NCI-H2107 (cell line): ENCODE measurements at places on chromosomes 5 and 9.

GRCh38 chr9:124771867-124772679, 962 bp upstream of the NR6A1 start:
- peak; percentile 39 for DNase-seq

DNA sequence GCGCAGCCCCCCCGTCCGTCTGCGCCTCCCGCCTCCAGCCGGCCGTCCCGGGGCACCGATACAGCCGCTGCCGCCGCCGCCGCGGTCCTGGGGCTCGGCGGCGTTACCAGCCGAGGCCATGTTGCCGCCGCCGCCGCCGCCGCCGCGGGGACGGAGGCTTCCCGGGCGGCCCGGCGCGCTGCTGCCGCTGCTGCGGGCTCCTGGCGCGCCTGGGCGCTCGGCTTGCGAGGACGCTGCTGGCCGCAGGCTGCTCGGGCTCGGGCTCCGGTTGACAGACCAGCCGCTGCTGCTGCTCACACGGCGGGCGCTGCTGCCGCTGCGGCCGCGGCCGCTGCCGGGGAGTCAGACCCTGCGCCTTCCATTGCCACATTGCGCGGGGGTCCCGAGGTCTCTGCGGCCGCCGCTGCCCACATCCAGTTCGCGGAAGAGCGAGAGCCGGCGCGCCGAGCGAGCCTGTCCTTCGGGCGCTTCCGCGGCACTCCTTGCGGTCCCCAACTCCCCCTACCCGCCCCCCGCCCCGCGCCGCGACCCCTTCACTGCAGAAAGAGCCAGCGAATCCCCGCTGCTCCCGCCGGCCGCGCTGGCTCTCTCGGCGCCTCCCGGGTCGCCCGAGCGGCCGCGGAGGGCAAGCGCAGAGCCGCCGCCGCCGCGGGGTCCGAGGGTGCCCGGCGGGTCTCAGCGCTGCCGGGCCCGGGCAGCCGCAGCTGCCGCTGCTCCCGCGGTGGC, 8.4 kb downstream of the PTCH1 start:
- DNase-seq: no peak

DNA sequence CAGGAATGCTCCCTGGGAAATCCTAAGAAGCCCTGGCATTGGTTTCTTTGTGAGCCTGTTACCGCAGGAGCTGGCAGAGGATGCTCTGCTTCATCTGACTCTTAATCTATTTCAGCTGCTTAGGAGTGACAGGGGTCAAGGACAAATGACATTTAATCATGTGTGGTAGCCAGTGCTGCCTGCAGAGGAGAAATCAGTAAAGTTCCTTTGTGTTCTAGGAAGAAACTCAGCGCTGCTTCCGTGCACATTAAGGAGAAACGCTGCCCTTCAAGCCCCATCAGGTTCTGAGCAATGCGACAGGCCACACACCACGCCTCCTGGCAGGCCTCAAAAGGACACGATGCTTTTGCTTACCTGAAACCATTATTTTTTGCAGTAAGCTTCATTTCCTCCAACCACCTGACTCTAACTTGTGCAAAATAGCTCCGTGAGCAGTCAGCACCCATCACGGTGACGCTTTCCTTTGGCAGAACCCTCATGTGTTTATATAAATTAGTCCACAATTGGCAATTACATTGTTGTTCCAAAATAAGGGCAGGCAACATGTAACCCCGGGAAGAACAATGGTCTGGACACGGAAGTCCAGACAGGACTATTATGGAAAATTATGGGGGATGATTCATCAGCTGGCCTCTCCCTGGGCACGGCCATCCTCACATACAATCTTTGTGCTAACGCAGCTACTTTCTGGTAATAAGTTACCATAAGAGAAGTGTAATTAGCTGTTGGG, 387.9 kb upstream of the DAP start:
- no peak for DNase-seq

DNA sequence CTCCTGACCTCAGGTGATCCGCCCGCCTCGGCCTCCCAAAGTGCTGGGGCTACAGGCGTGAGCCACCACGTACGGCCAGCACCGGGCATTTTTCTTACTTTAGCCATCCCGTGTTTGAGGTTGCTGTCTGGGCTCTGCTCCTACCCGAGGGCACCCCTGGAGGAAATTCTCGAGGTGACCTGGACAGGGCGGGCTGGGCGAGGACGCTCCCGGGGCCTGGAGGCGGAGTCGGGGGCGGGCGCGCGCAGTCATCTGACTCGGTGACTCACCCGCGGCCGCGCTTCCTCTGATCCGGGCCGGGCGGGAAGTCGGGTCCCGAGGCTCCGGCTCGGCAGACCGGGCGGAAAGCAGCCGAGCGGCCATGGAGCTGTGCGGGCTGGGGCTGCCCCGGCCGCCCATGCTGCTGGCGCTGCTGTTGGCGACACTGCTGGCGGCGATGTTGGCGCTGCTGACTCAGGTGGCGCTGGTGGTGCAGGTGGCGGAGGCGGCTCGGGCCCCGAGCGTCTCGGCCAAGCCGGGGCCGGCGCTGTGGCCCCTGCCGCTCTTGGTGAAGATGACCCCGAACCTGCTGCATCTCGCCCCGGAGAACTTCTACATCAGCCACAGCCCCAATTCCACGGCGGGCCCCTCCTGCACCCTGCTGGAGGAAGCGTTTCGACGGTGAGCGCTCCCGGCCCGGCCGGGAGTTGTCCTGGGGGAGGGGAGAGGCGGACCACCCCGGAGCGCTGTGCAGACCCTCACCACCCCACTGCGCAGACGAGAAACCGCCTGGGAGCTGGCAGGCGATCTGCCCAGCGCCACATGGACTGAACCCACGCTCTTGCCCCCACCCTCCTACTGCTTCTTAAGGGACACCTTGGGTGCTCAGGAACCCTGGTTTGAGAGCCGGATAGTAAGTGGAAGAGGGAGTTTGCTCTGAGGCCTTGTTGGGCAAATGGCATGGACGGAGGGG, at the start of gene HEXB:
Gene HEXB, plus strand, starts transcription at position 334 of the 952 bp plus-strand sequence. Its CDS starts 28 bp downstream, at position 362.
- DNase-seq: peak; percentile 6

DNA sequence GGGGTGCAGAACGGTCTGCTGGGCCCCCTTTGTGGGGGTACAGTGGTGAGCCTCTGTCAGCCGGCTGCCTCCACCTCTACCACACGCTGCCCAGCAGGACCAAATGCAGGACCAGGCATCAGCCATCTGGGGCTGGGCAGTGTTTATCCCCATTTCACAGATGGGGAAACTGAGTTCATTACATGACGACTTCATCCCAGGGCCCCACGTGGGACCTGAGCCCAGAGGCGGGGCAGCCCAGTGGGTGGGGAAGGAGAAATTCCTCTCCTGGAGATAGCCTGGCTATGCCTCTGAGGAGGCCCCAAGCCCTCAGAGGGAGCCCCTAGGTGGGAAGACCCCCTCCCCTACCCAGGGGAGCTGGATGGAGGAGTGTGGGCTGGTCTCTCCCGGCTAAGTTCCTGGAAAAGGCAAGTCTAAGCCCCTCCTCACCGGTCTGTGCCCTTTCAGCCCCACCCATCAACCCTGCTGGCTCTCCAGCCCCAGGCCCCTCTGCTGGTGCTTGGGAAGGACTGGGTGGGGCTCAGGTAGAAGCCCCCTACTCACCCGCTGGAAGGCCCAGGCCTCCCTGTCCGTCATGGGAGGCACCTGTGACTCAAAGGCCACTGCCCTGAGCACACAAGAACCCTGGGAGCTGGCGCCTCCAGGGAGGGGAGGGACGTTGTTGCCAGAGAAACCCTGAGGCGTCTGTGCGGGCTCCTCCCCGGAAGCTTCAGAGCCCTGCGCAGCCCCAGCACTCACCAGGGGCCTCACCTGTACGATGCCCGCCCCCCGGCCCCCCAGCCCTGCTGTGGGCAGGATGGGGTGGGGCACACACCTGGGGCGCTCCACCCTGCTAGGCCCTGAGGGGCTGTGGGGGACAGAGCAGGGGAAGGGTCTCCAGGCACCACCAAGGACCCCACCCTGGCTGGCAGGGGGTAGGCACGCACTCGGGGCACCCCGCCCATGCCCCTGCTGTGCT, 7.4 kb upstream of the CCDC187 start:
- DNase-seq: peak; percentile 62

DNA sequence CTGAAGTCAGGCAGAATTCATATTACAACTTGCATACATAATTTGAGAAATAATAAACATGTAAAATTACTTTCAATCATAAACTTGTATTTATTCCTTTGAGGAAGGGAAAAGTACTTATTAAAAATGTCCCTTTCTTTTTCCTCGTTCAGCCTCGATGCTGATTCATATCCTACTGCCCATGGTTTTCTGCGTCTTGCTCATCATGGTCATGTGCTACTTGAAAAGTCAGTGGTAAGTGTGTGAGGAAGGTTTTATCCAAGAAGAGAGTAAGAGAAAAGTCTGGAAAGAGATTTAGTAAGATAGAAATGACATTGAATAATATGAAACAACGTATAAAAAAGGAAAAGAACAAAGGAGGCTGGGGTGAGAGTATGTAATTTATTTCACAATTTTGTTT, 85.9 kb downstream of the OSMR start:
- DNase-seq: no peak

GRCh38 chr5:151490627-151491026, 43.2 kb downstream of the SLC36A1 start:
- DNase-seq: no peak

DNA sequence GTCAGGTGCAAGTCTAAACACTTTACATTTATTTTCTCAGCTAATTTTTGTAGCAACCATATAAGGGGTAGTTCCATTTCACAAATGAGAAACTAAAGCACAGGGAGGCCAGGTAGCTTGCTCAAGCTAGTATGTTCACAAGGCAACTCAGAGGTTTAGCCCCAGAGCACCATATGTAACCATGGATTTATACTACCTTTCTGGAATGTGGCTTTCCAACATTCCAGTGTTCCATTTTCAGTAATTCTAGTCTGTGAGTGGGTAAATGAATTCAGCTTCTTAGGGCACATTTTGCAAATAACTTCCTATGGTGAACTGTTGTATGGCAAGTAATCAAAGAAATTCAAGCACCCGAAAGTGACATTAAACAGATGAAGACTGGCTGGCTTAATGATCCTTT, 25.0 kb upstream of the CAST start:
- no peak for DNase-seq

DNA sequence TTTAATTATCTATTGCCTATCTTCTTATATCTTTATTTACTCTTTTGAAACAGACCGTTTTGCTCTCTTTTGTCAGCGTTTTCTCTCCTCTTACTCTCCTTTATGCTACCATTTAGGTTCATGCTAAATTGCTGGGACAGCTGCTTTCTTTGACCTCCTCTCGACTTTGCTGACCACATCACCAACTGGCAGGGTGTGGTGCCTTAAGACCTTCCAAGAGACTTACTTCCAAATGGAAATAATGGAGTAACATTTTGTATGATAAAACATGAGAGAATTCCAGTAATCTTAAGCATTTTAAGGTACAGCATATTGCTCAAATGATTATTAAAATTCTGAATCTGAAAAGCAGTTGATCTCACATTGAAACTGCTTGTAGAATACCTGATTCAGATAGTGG, 71.5 kb upstream of the MEF2C start:
- DNase-seq: no peak

DNA sequence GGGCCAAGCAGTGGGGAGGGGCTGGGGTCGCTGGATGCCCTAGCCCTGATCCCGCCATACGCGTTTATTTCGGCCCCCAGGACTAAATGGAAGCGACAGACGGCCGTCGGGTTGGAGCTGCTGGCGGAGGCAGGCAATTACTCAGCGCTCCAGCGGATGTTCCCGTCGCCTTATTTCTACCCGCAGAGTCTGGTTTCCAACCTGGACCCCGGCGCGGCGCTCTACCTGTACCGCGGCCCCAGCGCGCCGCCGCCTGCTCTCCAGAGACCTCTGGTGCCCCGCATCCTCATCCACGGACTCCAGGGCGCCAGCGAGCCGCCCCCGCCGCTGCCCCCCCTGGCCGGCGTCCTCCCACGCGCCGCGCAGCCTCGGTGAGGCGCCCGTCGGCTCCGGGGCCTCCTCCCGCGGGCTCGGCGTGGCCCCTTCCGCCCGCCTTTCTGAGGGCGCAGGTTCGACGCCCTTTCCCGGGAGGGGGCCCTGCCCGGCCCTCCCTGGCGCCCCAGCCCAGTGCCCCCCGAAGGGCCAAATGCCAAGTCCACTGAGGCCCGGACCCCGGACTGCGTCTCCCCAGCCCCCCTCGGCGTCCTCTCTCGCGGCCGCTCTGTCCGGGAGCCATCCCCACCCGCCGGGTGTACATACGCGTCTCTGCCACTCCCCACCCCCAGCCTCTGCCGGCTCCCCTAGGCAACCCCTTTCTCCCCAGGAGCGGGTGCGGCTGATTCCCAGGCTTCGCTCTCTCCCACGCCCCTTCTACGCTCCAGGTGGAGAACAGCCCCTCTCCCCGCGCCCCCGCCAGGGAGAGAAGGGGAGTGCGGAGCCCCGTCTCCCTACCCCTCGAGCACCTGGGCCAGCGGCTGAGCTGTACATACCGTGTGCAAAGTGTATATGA, 7.0 kb downstream of the BARHL1 start:
- no peak for DNase-seq

DNA sequence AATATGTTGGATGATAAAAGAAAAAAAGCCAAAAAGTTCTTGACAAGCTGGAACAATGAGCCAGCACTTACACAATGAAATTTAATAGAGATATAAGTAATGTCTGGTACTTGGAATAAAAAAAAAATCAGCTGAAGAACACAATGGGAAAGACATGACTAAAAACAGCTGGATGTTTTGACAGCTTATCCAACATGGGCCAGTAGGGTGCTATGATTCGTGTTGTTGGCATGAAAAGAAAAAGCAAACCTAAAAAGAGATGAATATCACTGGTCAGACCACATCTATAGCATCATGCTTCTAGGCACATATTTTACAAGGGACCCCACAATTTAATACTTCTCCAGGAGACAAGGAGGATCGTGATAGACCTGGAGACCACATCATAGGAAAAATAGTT, 175.3 kb downstream of the ARL15 start:
- no peak for DNase-seq

GRCh38 chr5:141512911-141513626, 24.2 kb downstream of the PCDHGC5 start:
- no peak for DNase-seq
